GM12878 (cell line): ENCODE measurements at places on chromosomes 3 and 15. TPM values are rescaled to one million over a fixed set of nuclear protein-coding genes. Genes with fewer than 3 reads are reported as not detected.

- DNase-seq = no peak
- no peaks in the 10 kb centered on the region for H3K27me3 ChIP-seq
- no peaks in the 10 kb centered on the region for H3K4me1 ChIP-seq
- H3K36me3 ChIP-seq = no peaks in the 10 kb centered on the region
Measured at GRCh38 chr3:26236531-26236930, 386.0 kb upstream of the LRRC3B start.

DNA sequence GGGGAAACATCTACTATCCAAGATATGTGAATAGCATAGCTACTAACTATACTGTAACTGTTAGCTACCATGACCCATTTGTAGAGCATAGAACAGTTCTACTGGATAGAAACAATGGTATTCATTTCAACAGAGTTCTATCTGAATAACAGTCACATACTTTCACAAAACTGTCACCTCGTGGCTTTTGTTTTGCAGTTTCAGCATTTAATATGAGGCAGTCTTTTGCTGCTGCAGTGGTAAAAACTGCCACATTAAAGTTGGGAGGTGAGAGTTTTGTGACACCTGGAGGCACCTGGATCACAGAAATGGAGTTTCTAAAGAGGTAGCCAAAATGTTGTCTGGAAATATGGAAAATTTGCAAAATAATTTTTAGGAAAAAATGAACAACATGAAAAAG, 578.0 kb downstream of the UNC13C start:
- H3K36me3 ChIP-seq = no peaks in the 10 kb centered on the region
- DNase-seq = no peak
- H3K27me3 ChIP-seq = no peaks in the 10 kb centered on the region
- H3K27ac ChIP-seq = no peak overlapping the region
- no peak overlapping the region for H3K4me3 ChIP-seq

- no peak overlapping the region for H3K4me3 ChIP-seq
- no peaks in the 10 kb centered on the region for H3K4me1 ChIP-seq
- no peaks in the 10 kb centered on the region for H3K27me3 ChIP-seq
- H3K27ac ChIP-seq = no peak overlapping the region
- no peaks in the 10 kb centered on the region for H3K36me3 ChIP-seq
Measured at GRCh38 chr15:93829115-93829870, 402.1 kb upstream of the MCTP2 start.

GRCh38 chr3:168003911-168004310, 91.8 kb downstream of the GOLIM4 start:
- no peaks in the 10 kb centered on the region for H3K4me1 ChIP-seq
- DNase-seq = no peak
- no peak overlapping the region for H3K4me3 ChIP-seq

GRCh38 chr3:196686436-196686835, 25.6 kb downstream of the CEP19 start:
- H3K4me3 ChIP-seq = no peak overlapping the region

DNA sequence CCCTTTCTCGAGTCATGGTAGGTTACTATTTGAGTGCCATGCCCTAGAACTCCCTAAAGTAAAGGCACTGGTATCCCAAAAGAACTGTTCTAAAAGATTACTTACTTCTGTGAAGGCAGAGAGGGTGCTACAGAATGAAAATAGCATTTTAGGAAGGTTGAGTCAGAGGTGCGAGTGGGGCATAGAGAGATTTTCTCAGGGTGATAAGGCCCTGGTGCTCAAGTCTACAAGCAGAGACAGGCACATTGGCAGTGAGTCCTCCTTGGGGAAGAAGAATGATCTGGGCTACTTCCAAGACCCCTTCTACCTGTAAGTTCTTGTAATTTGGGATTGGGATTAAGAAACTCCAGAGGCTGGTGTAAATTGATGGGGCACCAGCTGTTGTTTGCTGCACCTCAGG, 96.7 kb downstream of the AKAP13 start:
- H3K27me3 ChIP-seq = no peaks in the 10 kb centered on the region
- H3K27ac ChIP-seq = no peak overlapping the region

- no peak overlapping the region for H3K4me3 ChIP-seq
- no peak for DNase-seq
- H3K27me3 ChIP-seq = no peaks in the 10 kb centered on the region
- H3K27ac ChIP-seq = no peak overlapping the region
- H3K4me1 ChIP-seq = no peaks in the 10 kb centered on the region
Measured at GRCh38 chr3:129289201-129289921, 10.7 kb downstream of the HMCES start.

- DNase-seq = no peak
- H3K4me3 ChIP-seq = no peak overlapping the region
- H3K27ac ChIP-seq = no peak overlapping the region
- no peaks in the 10 kb centered on the region for H3K4me1 ChIP-seq
Measured at GRCh38 chr3:155387571-155387970, 94.1 kb upstream of the STRIT1 start.

The BCHE gene
- 16.3 and 16.8 TPM in 2 replicates for total RNA-seq

- no peaks in the 10 kb centered on the region for H3K27me3 ChIP-seq
- no peaks in the 10 kb centered on the region for H3K36me3 ChIP-seq
- DNase-seq = no peak
- H3K27ac ChIP-seq = no peak overlapping the region
- H3K4me3 ChIP-seq = no peak overlapping the region
Measured at GRCh38 chr15:48281674-48282073, 49.6 kb upstream of the DUT start.

DNA sequence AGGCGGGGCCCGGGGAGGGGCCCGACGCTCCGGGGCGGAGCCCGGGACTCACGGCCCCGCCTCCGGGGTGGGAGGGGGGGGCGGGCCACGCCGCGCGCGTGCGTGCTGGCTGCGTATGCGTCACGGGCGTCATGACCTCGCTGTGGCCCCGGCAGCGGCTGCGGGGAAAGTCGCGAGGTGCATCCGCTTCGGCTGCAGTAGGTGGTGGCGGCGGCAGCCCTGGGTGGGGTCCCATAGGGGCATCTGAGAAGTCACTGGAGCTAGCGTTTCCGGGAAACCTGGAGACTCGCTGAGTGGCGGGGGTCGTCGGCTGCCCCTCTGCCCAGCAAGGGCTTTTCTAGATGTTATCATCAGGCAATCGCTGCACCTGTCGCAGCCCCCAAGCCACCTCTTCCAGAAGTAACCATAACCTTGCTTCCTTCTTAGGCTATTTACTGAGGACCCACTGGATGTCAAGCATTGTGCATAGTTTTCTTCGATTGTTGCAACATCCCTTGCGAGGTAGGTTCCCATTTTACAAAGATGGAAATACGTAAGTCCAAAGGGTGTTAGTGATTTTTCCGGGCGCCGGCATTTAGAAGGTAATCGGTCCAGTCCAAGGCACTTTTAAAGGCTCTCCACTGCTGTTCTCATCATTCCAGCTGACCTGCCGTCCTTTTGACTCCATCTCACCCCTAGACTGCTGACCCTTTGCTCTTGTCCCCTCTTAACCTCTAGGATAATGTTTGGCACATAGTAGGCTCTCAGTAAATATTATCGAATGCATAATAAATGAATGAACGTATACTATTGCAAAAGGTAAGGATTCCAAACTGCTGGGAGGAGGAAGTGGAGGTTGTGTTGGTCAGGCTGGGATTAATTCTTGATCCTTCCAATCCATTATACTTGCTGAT, at the start of gene GDPGP1:
TSS of gene GDPGP1 (plus strand) at position 114 of the 893 bp plus-strand sequence. CDS start 6,700 bp downstream, outside the sequence.
- H3K36me3 ChIP-seq = peaks cover 12% of the 10 kb centered on the region; the same call in 1 of the 2 replicates
- peak within 1 kb of the TSS; percentile 79 for H3K4me3 ChIP-seq
- peaks cover 28% of the 10 kb centered on the region for H3K4me1 ChIP-seq
- no peaks in the 10 kb centered on the region for H3K27me3 ChIP-seq

- peaks cover 7% of the 10 kb centered on the region for H3K4me1 ChIP-seq
- no peaks in the 10 kb centered on the region for H3K36me3 ChIP-seq
- no peaks in the 10 kb centered on the region for H3K27me3 ChIP-seq
- H3K27ac ChIP-seq = no peak overlapping the region
Measured at GRCh38 chr3:108118038-108118768, 27.4 kb upstream of the CD47 start.

- no peaks in the 10 kb centered on the region for H3K4me1 ChIP-seq
- no peak for DNase-seq
Measured at GRCh38 chr3:15477951-15478639, 43.4 kb downstream of the COLQ start.

The LINGO1 gene
- 0.64 TPM in 1 of 2 replicates, not detected in the other for total RNA-seq

- no peak overlapping the region for H3K27ac ChIP-seq
- H3K36me3 ChIP-seq = no peaks in the 10 kb centered on the region; the same call in 1 of the 2 replicates
- H3K4me3 ChIP-seq = no peak overlapping the region
- peaks cover 13% of the 10 kb centered on the region; the same call in 1 of the 2 replicates for H3K4me1 ChIP-seq
Measured at GRCh38 chr3:177056927-177057326, 140.4 kb downstream of the TBL1XR1 start.

GRCh38 chr3:68706096-68706495, 226.3 kb downstream of the TAFA4 start:
- DNase-seq = no peak
- H3K4me1 ChIP-seq = no peaks in the 10 kb centered on the region
- no peak overlapping the region for H3K4me3 ChIP-seq

DNA sequence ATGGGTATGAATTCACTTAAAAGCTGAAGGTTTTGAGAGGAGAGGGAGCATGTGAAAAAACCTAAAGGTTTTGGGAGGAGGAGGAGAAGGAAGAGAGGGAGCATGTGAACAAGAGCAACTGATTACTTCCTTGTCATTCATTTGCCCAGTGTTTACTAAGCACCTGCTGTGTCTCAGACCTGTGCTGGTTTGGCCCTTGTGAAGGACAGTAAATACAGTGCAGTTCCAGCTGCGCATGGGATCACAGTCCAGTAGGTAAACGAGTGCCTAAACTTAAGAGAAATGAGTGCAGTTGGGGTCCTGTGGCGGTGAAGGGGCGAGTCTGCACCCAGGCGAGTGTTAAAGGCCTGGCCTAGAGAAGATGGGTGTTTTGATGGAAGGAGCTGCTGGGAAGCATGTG, 38.6 kb downstream of the IGF1R start:
- H3K36me3 ChIP-seq = no peaks in the 10 kb centered on the region
- no peak for DNase-seq
- H3K27ac ChIP-seq = no peak overlapping the region
- H3K27me3 ChIP-seq = no peaks in the 10 kb centered on the region
- H3K4me3 ChIP-seq = no peak overlapping the region

The TRIM42 gene
- total RNA-seq = not detected in 2 replicates

DNA sequence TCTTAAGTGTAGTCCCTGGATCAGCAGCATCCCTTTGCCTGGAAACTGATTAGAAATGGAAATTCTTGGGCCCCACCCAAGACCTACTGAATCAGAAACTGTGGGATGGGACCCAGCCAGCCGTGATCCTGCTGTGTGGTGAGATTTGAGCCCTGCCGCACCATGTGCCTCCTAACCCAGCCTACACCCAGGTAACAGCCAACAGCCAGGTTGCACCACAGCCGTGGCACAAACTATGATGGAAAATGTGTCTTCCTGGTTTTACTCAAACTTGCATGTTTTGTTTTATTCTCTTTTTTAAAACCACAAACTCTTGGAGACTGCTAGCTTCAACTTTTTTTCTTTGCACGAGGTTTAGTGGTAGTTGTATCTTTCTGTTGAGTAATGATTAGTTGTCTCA, 2.6 kb downstream of the LIMD1 start:
- H3K4me3 ChIP-seq = peak overlapping the region; percentile 81
- no peak for DNase-seq
- peaks cover 5% of the 10 kb centered on the region; the same call in 1 of the 2 replicates for H3K36me3 ChIP-seq
- no peaks in the 10 kb centered on the region for H3K27me3 ChIP-seq

DNA sequence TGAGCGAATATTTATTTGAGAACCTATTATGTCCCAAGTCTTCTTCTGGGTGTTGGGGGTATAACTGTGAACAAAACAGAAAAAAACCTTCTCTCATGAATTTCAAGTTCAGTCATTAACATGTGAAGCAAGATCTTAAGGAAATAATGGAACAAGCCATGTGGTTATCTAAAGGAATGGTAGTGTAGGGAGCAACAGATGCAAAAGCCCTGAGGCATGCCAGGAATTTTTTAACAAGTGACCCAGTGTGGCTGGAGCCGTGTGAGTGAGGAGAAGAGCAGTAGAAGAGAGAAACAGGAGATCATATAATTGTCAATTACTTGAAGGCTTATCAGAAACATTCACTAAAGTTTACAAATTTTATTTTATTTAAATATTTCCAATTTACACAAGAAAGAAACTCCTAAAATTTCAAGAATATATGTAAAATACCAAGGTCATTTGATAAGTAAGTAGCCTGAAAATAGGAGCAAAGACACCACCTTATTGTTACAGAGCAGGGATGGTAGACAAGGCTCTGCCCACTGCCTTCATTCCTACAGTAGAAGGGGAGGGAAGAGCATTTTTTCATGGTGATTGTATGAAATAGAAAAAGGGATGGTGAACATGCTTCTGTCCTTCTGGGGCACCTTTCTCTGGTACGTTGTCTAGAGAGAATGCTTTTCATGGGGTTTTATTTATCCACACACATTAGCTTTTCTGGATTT, 345.1 kb downstream of the PLOD2 start:
- no peak overlapping the region for H3K4me3 ChIP-seq
- no peak overlapping the region for H3K27ac ChIP-seq
- no peak for DNase-seq
- no peaks in the 10 kb centered on the region for H3K36me3 ChIP-seq

- no peak overlapping the region for H3K4me3 ChIP-seq
- no peaks in the 10 kb centered on the region for H3K27me3 ChIP-seq
- H3K36me3 ChIP-seq = no peaks in the 10 kb centered on the region
- no peak for DNase-seq
- no peak overlapping the region for H3K27ac ChIP-seq
- H3K4me1 ChIP-seq = no peaks in the 10 kb centered on the region
Measured at GRCh38 chr15:94723801-94724200, 492.4 kb downstream of the MCTP2 start.

DNA sequence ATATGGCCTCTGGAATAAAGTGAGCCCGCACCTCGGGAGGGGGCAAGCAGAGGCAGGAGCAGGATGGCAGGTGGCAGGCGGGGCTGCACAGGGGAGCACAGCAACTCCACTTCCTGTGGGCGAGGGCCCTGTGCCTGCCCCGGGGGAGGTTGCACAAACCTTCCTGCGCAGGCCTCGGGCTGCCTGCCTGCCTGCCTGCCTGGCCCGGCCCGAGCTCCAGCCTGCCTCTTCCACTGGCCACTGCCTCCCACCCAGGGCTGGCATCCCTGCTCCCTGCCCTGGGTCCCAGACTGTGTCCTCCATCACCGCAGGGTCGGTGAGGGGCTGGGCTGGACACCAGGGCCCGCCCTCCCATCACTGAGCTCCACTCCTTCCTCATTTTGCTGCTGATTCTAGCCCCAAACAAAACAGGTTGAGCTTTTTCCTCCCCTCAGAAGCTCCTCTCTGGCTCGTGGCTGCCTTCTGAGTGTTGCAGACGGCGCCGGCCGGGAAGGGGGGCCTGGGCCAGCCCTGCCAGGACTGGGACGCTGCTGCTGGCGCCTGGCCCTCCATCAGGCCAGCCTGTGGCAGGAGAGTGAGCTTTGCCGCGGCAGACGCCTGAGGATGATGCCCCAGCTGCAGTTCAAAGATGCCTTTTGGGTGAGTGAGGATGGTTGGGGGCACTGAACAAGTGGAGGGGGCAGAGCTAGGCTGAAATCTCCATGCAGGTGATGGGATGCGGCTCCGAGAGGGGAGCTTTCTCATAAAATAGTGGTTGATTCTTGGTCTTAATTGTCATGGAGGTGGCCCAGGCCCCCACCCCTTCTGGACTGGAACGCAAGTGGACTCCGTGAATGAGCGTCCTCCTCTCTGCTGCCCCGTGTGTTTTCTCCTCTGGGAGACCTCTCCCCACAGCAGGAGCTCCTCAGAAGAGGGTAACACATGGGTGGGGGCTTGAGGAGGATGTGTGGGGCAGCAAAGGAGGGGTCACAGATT, at the start of gene PSTPIP1:
TSS of gene PSTPIP1 (plus strand) at position 156 of the 975 bp plus-strand sequence. CDS start at position 604, 448 bp downstream.
- no peaks in the 10 kb centered on the region for H3K27me3 ChIP-seq
- H3K27ac ChIP-seq = peak within 1 kb of the TSS; percentile 55
- H3K4me3 ChIP-seq = peak within 1 kb of the TSS; percentile 68
- no peak for DNase-seq
- no peaks in the 10 kb centered on the region for H3K36me3 ChIP-seq

GRCh38 chr3:33645060-33645647, 72.9 kb downstream of the CLASP2 start:
- H3K27ac ChIP-seq = no peak overlapping the region
- no peaks in the 10 kb centered on the region for H3K27me3 ChIP-seq
- no peak overlapping the region for H3K4me3 ChIP-seq
- no peak for DNase-seq
